Renal cortex interstitium (tissue), 15 donors: ENCODE measurements at places on chromosomes 5 and 9.
A peak's percentile ranks its signal among the peaks of the same experiment; 100 is the strongest.

DNA sequence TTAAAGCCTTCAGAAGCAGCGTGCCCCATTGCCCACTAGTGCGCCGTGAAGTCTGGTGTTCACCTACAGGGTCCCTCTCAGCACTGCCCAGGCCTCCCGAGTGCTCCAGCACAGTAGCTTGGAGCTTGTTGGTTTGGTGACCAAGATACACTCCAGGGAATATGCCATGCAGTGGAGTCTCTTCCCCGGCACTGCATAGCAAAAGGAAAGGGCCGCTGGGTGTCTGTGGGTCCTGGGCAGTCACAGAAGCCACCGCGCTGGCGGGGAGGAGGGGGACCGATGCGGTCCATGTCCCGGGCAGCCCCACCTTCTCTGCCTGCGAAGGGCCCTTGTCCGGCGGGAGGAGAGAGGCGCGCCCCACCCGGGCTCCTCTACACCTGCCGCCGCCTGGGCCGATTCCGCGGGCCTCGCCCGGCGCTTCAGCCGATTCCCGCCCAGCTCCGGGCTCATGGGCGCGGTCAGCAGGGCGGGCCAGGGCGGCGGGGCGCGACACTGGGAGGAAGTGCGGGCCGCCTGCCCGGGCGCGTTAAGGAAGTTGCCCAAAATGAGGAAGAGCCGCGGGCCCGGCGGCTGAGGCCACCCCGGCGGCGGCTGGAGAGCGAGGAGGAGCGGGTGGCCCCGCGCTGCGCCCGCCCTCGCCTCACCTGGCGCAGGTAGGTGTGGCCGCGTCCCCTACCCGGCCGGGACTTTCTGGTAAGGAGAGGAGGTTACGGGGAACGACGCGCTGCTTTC is at the start of gene SYK:
TSS of gene SYK (plus strand) at position 579 of the 732 bp plus-strand sequence. CDS start 42,080 bp downstream, outside the sequence.
- no peak for DNase-seq

- no peak for DNase-seq
Measured at GRCh38 chr5:109945097-109945678, 255.5 kb downstream of the MAN2A1 start.

GRCh38 chr9:134842321-134842720 is 38.3 kb upstream of the FCN2 start:
- DNase-seq: no peak

- no peak for DNase-seq
Measured at GRCh38 chr9:84163052-84163650, 177.4 kb downstream of the SLC28A3 start.

GRCh38 chr9:137240841-137241489 is at the start of gene TUBB4B:
Gene TUBB4B (plus strand): TSS chr9:137241287. CDS start chr9:137241361, 74 bp downstream.
- peak; percentile 99 for DNase-seq

DNA sequence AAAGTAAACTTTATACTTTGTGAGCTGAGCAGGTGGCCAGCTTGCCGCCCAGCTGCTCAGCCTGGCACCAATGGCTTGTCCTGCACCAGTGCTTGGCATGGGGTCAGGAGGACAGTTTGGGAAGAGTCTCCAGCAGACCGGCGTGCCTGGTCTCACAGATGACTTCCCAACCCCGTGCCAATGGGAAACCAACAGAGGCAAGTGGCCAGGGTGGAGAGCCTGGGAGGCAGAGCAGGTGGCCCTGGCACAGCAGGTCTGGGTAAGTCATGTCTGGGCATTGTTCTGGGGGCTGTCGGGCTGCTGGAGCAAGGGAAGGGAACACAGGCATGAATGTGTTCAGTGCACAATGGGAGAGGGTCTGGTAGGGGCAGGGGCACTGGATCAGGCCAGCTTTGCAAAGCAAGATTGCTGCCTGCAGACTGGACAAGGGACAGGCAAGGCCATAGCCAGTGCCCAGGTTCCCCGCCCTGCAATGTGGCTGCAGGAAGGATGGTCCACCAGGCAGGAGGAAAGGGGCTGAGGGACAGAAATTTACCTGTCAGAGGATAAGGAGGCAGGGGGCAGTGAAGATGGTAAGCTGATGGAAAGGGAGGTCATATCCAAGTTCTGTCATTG is 76.2 kb upstream of the ALDH1B1 start:
- no peak for DNase-seq

DNA sequence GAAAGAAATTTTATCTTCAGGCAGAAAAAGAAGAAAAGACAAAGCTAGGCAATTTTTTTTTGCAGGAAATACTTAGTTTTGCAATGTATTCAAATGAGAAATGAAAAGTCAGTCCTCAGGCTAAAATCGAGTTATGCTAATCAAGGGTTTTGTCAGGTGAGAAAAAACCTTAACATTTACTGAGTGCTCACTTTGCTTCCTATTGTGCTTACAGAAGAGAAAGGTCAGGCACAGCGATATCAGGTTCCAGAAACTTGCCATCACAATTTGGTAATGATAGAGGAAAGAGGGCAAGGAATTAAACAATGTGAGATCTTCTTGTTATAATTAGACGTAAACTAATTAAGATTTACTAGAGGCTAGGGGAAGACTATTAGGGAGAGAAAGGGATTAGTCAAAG is 431.7 kb upstream of the CTNND2 start:
- DNase-seq: no peak

DNA sequence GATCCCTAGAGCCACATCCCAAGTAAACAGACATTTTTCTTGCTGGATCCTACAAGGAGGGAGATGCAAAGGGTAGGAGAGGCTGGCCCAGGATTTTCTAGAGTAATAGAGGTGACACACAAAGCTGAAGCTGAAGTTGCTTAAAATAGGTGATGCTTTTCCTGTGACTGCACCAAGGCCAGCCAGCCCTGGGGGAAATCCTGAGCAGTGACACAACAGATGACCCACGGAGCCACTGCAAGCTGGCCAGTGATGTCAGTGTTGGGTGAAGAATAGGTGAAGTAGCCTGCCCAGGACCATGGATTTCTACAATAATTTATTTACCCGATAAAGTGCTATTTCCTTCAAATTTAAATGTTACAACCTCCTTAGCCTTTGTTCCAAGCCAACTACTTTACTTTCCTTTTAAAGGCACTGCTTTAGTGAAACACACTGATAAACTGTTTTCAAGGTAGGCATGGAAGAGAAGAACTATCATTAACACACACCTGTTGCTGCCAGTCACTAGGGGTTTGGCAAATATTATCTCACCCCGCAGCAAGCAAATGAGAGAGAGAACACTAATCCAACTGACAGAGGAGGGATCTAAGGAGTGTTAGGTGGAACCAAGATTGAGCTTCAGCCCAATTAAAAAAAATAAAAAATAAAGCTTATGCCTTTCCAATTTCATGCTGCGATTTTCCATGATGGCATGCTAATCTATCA is 123.5 kb downstream of the CTNND2 start:
- no peak for DNase-seq
